ENCODE measurements at places on chromosomes 7 and 10.

DNA sequence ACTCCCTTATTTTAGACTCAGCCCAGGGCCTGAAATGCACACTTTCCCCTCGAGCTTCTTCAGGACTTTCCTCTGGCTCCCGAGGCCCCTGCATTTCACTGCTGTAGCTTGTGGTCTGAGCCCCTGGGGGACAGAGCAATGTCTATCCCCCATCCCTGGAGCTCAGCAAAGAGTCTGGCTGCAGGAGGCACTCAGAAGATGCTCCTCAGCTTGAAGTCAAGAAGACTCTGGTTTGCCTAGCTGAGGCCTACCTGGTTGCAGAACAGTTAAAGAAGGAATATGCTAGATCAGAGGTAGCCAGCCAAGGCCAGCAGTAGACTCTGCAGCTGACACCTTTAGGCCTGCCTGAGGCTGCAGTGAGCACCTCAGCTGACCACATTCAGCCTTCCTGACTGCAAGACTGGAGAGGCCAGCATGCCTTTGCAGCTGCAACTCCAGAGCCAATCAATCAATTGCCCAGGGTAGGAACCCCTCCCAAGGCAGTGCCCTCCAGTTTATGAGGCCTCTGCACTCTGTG is 36.9 kb upstream of the IKZF1 start:
- DNase-seq, result no peak

- no peak for DNase-seq
These were observed 352.4 kb upstream of the AOAH start for GRCh38 chr7:37076668-37077067.

DNA sequence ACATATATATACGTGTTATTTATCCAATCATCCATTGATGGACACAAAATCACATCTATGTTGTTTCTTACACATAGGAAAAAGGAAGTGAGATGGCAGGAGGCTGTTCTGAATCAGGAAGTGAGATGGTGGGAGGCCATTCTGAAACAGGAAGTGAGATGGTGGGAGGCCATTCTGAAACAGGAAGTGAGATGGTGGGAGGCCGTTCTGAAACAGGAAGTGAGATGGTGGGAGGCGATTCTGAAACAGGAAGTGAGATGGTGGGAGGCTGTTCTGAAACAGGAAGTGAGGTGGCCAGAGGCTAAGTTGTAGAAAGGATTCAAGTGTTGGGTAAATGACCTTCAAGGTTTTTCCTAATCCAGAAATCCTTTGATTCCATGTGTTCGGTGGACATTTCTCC is 921.5 kb downstream of the TYW1 start:
- DNase-seq, result no peak

DNA sequence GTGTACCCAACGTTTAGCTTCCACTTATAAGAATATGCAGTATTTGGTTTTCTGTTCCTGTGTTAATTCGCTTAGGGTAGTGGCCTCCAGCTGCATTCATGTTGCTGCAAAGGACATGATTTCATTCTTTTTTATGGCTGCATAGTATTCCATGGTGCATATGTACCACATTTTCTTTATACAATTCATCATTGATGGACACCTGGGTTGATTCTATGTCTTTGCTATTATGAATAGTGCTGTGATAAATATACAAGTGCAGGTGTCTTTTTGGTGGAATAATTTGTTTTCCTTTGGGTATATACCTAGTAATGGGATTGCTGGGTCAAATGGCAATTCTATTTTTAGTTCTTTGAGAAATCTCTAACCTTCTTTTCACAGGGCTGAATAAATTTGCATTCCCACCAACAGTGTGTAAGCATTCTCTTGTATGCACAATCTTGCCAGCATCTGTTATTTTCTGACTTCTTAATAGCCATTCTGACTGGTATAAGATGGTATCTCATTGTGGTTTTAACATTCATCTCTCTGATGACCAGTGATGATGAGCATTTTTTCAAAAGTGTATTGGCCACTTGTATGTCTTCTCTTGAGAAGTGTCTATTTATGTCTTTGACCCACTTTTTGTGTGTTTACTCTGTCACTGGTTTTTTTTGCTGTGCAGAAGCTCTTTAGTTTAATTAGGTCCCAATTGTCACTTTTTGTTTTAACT is 72.5 kb upstream of the CC2D2B start:
- DNase-seq, result no peak

- no peak for DNase-seq
These were observed 55.5 kb upstream of the LRGUK start for GRCh38 chr7:134071355-134072331.

DNA sequence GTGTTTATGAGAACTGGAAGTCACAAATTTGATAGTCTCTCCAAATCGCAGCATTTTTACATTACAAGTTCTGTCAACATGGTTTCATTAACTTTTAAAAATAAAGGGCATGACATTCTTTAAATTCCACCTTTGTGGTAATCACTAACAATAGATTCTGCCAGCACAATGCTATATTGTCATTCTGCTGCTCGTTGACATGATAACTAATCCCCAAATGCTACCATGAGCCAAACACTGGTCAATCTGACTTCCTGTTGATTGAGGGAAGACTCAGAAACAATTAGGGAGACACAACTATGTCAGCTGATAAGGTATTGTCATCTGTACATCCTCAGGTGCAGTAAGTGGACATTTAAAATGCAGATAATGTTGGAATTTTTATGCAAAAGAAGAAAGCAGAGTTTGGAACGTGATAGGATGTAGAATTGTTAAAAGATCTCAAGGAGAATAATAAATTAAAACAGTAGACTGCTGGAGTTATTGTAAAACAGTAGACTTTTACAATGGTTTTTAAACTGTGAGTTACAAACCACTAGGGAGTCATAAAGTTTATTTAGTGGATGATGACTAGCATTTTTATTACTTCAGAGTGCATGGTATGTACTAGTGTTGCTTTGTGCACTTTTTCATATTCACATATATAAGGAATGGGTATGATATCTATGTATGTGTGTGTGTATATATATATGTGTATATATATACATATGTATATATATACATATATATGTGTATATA is 126.4 kb upstream of the DKK1 start:
- no peak for DNase-seq

DNA sequence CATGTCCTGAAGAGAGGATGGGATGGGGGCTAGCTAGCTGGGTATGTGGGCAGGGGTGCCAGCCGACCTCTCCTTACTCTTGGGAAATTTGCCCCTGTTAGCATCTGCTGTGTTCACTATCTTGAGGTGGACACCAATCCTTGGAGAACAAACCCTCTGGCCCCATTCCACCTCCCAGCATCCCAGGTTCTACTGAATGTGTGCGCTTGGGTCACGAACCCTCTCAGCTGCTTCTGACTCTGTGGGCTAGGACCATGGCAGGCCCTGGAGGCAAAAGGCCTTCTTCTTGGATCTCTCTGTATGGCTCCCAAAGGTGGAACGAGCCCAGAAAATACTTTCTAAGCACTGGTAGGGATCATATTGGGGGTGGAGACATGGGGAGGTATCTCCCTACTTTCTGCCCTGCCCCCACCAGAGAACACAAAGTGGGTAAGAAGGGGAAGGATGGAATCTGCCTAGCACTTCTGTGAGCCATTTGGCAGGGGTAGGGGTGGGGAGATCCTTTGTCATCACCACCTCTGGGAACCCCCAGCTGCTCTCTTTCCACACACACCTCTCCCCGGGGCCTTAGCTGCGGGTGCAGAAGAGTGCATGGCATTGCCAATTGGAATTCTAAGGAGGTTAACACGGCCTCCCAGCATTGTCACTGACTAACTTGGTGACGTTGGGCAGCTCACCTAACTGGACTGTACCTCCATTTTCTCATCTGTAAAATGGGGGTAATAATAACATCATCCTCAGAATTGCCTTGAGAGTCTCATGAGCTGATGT is 7.7 kb downstream of the UNC5B start:
- DNase-seq, result no peak

DNA sequence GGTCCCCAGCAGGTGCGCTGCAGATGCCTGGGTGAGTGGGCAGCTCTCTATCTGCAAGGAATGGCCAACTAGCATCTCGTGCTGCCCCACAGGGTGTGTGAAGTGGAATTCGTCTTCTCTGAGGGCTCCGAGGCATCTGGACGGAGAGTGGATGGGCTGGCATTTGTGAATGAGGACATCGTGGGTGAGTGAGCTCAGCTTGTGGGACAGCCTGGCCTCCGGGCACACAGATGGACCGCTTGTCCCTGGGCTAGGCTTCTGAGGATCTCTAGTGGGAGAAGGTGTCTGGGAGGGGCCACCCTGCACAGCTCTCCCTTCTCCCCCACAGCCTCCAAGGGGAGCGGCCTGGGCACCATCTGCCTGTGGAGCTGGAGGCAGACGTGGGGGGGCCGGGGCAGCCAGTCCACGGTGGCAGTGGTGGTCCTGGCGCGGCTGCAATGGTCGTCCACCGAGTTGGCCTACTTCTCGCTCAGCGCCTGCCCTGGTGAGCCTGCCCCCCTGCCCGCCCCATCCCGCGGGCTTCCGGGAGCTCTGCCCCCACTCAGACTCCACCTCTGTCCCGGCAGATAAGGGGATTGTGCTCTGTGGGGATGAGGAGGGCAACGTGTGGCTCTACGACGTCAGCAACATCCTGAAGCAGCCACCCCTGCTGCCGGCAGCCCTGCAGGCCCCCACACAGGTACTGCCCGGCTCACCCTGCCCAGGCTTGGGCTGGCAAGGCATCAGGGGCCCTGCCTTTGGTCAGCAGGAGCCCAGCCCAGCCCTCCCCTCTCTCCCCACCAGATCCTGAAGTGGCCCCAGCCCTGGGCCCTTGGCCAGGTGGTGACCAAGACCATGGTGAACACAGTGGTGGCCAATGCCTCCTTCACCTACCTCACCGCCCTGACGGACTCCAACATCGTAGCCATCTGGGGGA is 6.3 kb downstream of the POLR2J start:
- no peak for DNase-seq

DNA sequence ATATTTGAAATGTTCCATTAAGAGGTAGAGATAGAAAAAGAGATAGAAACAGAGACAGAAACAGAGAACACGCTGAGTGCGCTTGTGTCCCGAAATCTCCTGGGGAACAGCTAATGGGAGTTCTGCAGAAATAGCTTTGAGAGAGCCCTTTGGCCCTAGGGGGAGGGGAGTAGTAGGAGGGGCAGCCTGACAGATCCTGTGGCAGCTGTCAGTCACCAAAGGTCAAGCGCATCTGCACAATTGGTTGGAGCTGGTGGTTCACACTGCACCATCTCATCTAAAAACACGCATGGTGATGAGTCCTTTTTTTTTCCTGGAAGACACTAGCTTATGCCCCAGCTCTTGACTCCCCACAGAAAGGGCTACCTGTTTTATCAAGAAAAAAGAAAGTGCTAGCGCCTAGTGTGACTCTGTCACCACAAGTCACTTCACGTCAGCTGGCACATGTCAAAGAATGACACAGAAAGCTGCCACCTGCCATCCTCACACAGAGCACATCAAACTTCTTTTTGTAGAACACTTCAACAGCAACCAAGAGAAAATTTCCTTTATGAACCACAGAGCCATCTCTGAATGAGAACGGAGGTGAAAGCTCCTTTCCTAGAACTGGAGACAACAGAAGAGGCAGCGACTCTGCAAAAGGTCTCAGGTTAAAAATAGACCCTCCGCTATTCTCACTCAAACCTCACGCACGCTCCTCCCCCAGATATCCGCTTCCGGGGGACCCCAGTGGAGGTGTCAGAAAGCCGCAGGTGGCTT is 125.7 kb downstream of the GFRA1 start:
- DNase-seq, result no peak

DNA sequence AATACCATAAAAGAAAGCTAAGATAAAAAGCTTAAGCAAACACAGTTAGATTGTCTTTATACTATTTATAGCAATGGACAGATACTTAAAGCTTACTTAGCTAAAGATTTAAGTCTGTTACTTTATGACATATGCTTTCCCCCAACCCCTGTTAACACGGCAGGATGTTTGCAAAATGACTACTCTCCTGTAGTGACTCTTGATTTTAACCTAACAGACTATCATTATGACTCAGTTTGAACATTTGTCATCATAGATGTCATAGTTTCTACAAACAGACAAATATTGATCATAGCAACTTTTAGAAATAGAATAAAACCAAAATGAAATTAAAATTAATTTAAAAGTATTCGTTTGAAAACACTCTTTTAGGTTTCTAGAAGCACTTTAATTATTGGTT is 7.8 kb upstream of the COMMD3 start:
- no peak for DNase-seq

DNA sequence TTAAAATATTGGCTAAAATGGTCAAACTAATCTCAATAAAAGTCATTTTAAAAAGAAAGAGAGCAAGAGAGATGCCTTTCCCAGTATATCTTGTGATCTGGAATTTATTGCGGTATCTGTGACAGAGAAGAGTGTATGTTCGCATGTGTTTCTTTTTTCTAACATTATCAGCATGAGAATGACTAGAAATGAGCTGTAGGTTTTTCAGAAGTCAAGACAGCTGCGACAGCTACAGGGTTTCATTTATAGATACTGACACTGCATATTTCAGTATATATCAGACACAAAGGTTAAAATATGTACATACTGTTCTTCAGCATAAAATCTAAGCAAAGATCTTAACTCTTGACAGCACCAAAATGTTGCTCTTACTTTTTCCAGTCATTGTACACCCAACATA is 215.8 kb downstream of the JAZF1 start:
- no peak for DNase-seq

GRCh38 chr10:76111986-76112825 is 680.8 kb downstream of the LRMDA start:
- DNase-seq, result no peak

- DNase-seq, result no peak
These were observed 93.4 kb downstream of the ZNF736 start for GRCh38 chr7:64407148-64407547.

- no peak for DNase-seq
These were observed 646.2 kb upstream of the SEMA3D start for GRCh38 chr7:85833066-85833465.

DNA sequence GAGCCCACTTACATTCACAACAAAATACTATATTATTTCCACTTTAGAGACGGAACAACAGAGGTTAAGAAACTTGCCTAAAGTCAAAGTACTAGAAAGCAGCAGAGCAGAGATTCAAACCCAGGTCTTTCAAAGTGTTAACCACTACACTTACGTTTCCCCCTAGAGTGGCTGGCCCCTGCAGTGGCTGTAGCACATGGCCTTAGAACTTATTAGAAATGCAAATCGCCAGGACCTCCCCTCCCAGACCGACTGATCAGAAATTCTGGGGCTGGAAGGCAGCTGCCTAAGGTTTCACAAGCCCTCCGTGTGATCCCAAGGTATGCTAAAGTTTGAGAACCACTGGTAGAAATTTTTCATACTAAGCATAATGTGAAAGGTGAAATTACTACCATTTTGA is 8.1 kb downstream of the MPP7 start:
- DNase-seq, result no peak

- DNase-seq, result no peak
These were observed 324 bp downstream of the TWNK start for GRCh38 chr10:100987685-100988049.

DNA sequence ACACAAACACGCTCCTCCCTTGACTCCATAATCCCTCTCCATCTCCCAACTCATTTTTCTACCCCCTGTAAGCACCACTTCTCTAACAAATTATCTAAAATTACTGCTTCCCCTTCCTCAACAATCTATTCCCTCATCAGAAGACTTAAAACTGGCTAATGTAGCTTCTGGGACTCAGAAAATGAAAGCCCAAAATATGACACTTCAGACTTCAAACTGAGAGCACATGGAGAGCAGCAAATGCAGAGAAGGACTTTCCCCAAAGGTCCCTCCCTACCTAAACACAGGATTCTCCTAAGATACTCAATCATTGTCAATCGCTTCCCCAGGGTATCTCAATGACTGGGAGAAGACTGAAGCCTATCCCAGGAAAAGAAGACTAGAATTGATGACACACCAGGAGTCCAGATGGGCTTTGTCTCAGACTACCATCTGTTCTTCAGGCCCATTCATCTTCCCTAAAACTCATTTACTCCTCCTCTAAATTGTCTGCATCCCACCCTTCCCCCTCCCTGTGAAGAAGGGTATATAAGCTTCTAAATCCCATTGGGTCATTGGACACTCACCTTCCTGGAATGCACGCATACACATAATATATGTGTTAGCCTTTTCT is 39.2 kb downstream of the ST8SIA6 start:
- no peak for DNase-seq

Data from iPS DF 19.7 (cell line).